ENCODE measurements at places on chromosomes 7 and 10.

GRCh38 chr10:4450981-4451908 is 374.8 kb upstream of the AKR1E2 start:
- DNase-seq = peak; percentile 76

- no peak for DNase-seq
Measured at GRCh38 chr7:20085086-20085485, 132.1 kb downstream of the MACC1 start.

DNA sequence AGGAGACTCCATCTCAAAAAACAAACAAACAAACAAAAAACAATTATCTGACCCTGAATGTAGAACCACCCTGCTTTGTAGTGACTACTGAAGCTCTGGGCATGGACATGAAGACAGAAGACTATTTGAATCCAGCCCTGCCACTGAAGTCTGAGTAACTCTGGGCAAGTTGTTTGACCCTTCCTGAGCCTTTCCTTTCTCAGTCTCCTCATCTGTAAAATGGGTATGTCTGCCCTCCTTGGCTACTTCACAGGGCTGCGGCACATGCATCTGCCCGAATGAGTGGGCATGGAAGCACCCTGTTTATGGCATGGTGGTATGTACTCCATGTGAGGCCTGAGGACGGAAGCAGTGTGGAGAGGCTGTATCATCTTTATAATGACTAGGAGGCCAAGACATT is 22.2 kb upstream of the MALSU1 start:
- DNase-seq = no peak

DNA sequence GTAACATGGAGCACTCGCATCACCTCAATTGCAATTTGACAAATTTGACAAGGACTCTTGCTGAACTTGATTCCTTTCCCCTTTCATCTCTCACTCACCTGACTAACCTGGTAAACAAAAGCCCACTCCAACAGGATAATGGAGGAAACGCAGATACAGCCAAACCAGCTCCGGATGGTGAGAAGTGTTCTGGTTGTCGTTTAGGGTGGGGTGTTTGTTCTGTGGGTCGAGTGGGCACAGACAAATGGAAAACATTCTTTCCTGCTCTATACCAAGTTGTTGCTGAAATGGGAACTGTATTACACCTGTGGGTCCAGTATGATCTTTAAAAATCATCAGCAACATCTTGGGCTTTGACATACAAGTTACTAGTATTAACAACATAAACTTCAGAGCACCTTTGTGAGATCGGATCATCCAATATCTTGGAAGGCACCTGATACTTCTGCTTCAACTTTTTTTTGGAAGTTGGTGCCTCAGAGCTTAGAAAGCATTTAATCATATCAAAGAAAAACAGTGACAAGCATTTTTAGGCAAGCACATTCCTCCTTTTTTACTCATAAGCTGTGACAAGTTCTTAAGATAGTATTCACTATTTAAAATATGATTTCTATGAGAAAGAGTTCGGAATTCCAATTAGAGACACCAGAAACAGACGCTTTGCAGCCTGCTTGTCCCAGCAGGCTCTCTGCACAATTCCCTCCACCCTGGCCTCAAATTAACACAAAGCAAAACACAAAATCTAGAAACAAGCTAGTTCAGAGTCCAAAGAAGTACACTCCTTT is 58.1 kb downstream of the CCDC186 start:
- no peak for DNase-seq

DNA sequence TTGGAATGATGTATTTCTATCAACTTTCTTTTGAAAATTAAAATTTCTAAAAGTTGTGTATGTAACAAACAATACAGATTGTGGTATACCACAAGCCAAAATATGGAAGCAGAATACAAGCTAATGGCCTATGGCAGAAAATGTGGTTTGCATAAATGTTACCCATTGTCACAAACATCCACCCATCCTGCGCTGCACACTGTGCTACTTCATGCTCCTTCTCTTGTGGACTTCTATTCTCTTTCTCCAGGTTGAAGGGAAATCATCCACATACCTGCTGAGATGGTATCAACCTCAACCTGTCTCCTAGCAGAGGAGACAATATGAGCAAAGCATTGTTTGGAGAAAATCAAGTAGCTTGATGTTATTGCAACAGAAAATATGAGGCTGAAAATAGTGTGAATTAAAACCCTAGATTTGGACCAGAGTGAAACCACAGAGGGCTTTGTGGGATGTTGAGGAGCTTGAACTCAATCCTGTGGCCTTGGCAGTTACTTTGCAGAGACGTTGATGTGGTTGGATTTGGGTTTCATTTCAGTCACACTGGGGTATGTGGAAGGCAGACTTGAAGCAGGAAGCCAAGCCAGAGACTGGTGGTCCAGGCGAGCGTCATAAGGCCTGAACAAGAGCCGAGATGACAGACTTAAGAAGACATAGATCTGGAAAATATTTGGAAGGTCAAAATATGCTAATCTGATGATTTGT is 63.8 kb downstream of the ICA1 start:
- DNase-seq = no peak

DNA sequence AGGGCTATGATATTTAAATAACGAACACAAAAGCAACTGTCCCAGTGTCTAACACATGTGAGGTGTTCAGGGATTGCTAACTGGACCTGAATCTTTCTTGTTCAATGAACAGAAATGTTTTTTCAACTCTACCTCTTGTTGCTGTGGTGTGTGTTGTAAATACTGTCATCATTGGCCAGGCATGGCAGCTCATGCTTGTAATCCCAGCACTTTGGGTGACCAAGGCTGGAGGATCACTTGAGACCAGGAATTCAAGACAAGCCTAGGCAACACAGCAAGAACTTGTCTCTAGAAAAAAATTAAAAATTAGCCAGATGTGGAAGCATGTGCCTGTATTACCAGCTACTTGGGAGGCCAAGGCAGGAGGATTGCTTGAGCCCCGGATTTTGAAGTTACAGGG is 1250.9 kb downstream of the TYW1 start:
- no peak for DNase-seq

DNA sequence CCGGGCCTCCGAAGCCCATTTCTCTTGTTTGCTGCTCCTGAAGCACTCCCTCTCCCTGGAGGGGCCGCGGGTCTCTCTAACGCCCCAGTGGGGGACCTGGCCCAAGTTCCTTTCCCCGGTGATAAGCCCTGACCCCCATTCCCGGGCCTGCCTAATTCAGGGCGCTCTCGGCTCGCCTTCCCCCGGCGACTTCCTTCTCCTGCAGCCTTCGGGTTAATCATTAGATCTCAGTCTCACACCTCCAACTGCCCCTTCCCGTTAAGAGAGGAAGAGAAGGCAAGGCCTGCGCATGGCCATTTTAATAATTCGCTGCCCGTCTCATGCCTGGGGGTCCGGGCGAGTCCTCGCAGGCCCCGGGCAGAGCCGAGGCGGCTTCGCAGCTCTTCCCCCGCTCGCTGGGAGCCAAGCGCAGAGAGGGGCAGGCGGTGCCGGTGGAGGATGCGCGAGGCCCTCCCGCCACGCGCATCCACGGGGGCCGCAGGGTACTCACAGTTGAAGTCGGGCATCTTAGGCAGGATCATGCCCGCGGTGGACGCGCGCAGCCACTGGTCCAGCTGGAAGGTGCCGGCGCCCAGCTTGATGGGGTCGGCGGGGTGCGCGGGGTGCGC is 1.2 kb downstream of the MNX1 start:
- DNase-seq = no peak

Data from trophoblast cell (in vitro differentiated cells and primary cell).